ENCODE measurements at places on chromosomes 4 and X. TPM values are rescaled to one million over a fixed set of nuclear protein-coding genes. Genes with fewer than 3 reads are reported as not detected.

DNA sequence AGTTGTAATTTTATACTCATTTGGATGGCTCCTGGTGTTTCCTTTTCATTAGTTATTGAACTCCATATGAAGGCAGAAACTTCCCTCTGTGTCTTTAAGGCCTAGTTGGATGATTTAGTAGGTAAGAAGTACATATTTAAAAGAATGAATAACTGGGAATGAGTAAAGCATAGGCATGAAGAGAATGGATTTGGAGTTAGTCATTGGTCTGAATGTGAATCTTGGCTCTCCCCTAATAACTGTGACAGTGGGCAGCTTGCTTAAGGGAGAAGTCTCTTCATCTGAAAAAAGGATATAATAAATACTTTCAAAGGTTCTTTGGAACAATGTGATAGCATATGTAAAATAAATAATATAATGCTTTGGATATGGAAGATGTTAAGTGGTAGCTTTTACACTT lies 13.2 kb downstream of the SNX25 start:
- peaks cover 9% of the 10 kb centered on the region for H3K4me1 ChIP-seq
- no peaks in the 10 kb centered on the region for H3K36me3 ChIP-seq
- H3K27ac ChIP-seq: no peak overlapping the region
- DNase-seq: no peak

The POU4F2 gene
- total RNA-seq: not detected

DNA sequence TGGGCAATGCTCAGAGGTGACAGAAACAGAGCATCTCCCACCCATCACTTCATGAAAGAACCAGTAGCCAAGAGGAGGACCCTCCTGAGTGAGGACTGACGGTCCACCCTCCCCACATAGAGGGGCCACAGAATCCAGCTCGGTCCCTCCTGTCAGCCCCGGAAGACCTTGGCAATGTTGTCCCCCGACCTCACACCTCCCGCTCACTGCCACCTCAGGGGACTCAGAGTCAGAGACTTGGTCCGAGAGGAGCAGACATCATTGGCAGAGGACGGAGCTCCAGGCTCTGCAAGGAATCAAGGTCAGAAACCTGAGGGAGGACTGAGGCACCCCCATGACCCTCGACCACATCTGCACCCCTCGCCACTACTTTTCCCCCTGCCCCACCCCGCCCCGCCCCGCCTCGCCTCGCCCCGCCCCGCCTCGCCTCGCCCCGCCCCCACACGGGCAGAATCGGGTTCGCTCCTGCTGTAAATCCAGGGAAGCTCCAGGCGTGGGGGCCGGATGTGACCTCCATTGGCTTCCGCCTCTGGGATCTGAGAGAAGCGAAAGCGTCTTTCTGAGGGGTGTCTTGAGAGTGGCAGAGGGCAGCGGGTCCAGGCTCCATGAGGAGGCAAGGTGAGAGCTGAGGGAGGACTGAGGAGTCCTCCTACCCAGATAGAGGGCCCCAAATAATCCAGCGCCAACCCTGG lies at the start of gene MAGEA11:
Gene MAGEA11 (plus strand): TSS at position 516 of the 692 bp plus-strand sequence. CDS start 1,100 bp downstream, outside the sequence.
- no peaks in the 10 kb centered on the region for H3K36me3 ChIP-seq
- H3K4me1 ChIP-seq: no peaks in the 10 kb centered on the region
- no peak for DNase-seq
- H3K4me3 ChIP-seq: no peak within 1 kb of the TSS
- H3K27me3 ChIP-seq: no peaks in the 10 kb centered on the region

- no peak overlapping the region for H3K4me3 ChIP-seq
- H3K36me3 ChIP-seq: no peaks in the 10 kb centered on the region
- H3K27ac ChIP-seq: peak overlapping the region; percentile 79
- no peaks in the 10 kb centered on the region for H3K27me3 ChIP-seq
- peaks cover 19% of the 10 kb centered on the region for H3K4me1 ChIP-seq
Observed at GRCh38 chr4:6943012-6943884, 33.6 kb downstream of the TBC1D14 start.

The OTUD6A gene
- total RNA-seq: not detected

GRCh38 chr4:188911199-188911598 lies 772.0 kb downstream of the TRIML1 start:
- no peak overlapping the region for H3K27ac ChIP-seq
- no peaks in the 10 kb centered on the region for H3K4me1 ChIP-seq
- H3K27me3 ChIP-seq: no peaks in the 10 kb centered on the region
- H3K4me3 ChIP-seq: no peak overlapping the region

- H3K27ac ChIP-seq: no peak overlapping the region
- no peak overlapping the region for H3K4me3 ChIP-seq
- H3K4me1 ChIP-seq: no peaks in the 10 kb centered on the region
Observed at GRCh38 chrX:135432881-135433521, 11.3 kb downstream of the SMIM10L2A start.

DNA sequence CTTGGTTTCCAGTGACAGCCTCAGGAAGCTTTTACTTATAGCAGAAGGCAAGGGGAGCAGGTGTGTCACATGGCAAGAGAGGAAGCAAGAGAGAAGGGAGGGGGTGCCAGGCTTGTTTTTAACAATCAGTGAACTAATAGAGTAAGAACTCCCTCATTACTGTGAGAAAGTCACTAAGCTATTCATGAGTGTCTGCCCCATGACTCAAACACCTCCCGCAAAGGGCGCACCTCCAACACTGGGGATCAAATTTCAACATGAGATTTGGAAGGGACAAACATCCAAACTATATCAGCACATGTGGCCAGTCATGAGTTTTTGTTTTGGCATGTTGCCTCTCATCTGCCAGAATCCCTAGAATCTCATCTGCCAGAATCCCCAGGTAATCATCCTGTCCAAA lies 183.5 kb upstream of the C1QTNF7 start:
- H3K4me3 ChIP-seq: no peak overlapping the region
- H3K27me3 ChIP-seq: no peaks in the 10 kb centered on the region
- no peaks in the 10 kb centered on the region for H3K36me3 ChIP-seq
- DNase-seq: no peak
- H3K4me1 ChIP-seq: no peaks in the 10 kb centered on the region

DNA sequence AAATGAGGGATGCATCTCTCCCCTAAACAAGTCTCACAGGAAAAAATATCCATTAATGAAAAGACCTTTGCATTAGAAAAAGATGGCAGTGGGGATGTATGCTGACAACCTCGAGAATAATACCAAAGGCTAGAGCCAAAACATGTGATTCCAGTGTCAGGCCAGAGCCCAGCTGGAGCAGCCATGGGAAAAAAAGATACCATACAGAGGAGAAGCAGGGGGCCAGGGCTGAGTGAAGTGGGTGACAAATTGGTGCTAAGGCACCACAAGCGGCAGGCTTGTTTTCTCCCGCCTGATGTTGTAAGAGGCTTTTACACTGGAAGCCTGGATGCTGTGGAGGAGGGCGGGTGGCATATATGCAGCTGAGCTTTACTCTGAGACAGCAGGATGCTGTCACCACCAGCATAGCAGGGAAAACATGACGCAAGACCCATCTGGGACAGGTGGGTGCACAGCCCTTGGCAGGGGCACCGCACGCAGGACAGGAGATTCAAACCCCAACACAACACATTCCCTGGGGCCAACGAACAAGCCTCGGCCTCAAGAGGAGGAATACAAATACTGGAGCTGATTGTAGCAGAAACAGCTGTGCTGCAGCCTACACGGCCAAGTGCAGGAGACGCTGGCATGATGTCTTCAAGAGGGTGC lies 91.9 kb downstream of the TSPAN5 start:
- no peaks in the 10 kb centered on the region for H3K27me3 ChIP-seq
- no peak overlapping the region for H3K27ac ChIP-seq
- H3K36me3 ChIP-seq: no peaks in the 10 kb centered on the region
- no peaks in the 10 kb centered on the region for H3K4me1 ChIP-seq
- H3K4me3 ChIP-seq: no peak overlapping the region
- DNase-seq: no peak

GRCh38 chr4:88796545-88796944 lies 98.9 kb upstream of the NAP1L5 start:
- no peaks in the 10 kb centered on the region for H3K27me3 ChIP-seq
- DNase-seq: no peak
- H3K36me3 ChIP-seq: no peaks in the 10 kb centered on the region
- no peak overlapping the region for H3K27ac ChIP-seq
- H3K4me1 ChIP-seq: no peaks in the 10 kb centered on the region

GRCh38 chr4:74428276-74428675 lies 16.7 kb upstream of the AREG start:
- H3K4me3 ChIP-seq: no peak overlapping the region
- DNase-seq: no peak
- H3K27me3 ChIP-seq: no peaks in the 10 kb centered on the region
- no peak overlapping the region for H3K27ac ChIP-seq
- H3K4me1 ChIP-seq: no peaks in the 10 kb centered on the region

GRCh38 chr4:43394976-43395375 lies 502.5 kb downstream of the GRXCR1 start:
- H3K27me3 ChIP-seq: no peaks in the 10 kb centered on the region
- no peaks in the 10 kb centered on the region for H3K4me1 ChIP-seq
- H3K4me3 ChIP-seq: no peak overlapping the region
- DNase-seq: no peak
- H3K36me3 ChIP-seq: no peaks in the 10 kb centered on the region
- H3K27ac ChIP-seq: no peak overlapping the region

- no peak overlapping the region for H3K4me3 ChIP-seq
- H3K27ac ChIP-seq: no peak overlapping the region
- peaks cover 5% of the 10 kb centered on the region for H3K27me3 ChIP-seq
- no peaks in the 10 kb centered on the region for H3K36me3 ChIP-seq
- no peaks in the 10 kb centered on the region for H3K4me1 ChIP-seq
Observed at GRCh38 chrX:2811271-2811670, 17.5 kb upstream of the GYG2 start.

DNA sequence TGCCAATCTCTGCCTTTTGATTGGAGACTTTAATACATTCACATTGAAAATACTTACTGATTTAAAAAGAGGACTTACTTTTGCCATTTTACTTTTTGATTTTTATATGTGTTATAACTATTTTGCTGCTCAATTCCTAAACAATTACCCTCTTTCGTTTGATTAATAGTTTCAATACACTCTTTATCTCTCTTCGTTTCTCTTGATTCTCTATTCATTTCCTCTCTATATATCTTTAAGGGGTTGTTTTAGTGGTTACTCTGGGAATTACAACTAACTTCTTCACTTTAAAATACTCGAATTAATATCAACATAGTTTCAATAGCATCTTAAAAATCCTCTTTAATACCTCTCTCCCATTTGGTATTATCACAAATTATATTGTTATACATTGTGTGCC lies 116.6 kb downstream of the PTCHD1 start:
- H3K27ac ChIP-seq: no peak overlapping the region
- H3K4me3 ChIP-seq: no peak overlapping the region
- H3K36me3 ChIP-seq: no peaks in the 10 kb centered on the region
- no peaks in the 10 kb centered on the region for H3K27me3 ChIP-seq
- DNase-seq: no peak

GRCh38 chr4:44493924-44494323 lies 45.3 kb upstream of the KCTD8 start:
- H3K27ac ChIP-seq: no peak overlapping the region
- peak; percentile 21 for DNase-seq
- no peaks in the 10 kb centered on the region for H3K27me3 ChIP-seq

- H3K4me3 ChIP-seq: no peak overlapping the region
- DNase-seq: no peak
- H3K27me3 ChIP-seq: no peaks in the 10 kb centered on the region
- no peaks in the 10 kb centered on the region for H3K36me3 ChIP-seq
Observed at GRCh38 chr4:2091990-2092668, 33.0 kb downstream of the NAT8L start.

DNA sequence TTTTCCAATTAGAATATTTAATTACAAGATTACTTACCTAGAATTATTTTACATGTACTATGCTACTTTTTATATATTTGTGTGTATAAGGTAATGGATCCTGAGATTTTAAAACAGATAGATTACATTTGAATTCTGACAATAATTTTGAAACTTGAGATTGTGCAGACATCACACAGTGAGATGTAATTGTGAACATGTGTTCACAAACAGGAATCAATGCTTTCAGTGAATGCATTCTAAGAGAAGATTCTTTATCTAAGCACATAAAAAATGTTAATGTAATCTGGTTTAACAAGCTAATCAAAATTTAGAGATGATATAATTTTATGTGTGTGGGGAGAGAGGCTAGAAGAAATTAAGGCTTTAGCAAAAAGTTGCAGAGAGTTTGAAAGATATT lies 1925.5 kb downstream of the ARAP2 start:
- H3K27me3 ChIP-seq: no peaks in the 10 kb centered on the region
- H3K27ac ChIP-seq: no peak overlapping the region
- no peaks in the 10 kb centered on the region for H3K4me1 ChIP-seq
- H3K36me3 ChIP-seq: no peaks in the 10 kb centered on the region
- no peak overlapping the region for H3K4me3 ChIP-seq

- no peak overlapping the region for H3K27ac ChIP-seq
- H3K4me1 ChIP-seq: no peaks in the 10 kb centered on the region
- DNase-seq: no peak
- no peaks in the 10 kb centered on the region for H3K27me3 ChIP-seq
- H3K4me3 ChIP-seq: no peak overlapping the region
- H3K36me3 ChIP-seq: no peaks in the 10 kb centered on the region
Observed at GRCh38 chr4:35164063-35164462, 1080.3 kb downstream of the ARAP2 start.

DNA sequence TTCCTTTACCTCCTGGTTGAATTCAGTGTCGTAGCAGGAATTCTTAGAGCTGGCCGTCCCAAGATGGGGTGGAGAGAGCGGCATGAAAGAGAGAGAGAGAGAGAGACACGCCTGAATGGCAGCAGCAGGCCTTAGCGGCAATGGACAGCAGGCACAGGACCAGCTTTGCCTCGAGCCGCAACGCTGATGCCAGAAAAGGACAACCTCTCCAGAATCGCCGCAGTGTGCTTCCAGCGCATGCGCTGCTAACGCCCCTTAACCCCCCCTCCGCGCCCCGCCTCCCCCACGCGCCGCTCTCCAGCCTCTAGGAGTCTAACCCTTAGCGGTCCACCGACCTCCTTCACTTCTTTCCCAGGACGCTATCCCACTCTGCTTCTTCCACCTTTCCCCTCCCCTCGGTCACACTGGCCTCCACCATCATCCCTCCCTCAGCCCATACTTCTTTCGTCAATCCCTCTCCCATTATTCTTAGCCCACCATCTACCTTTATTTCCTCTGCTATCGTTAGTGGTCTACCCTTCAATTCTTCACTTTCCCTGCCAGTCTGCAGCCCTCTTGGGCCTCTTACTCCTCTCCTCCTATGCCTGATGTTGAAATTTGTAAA lies 10.5 kb upstream of the ZCCHC13 start:
- H3K27ac ChIP-seq: peak overlapping the region; percentile 87
- DNase-seq: peak; percentile 86
- H3K4me3 ChIP-seq: peak overlapping the region; percentile 97
- H3K27me3 ChIP-seq: no peaks in the 10 kb centered on the region
- no peaks in the 10 kb centered on the region for H3K36me3 ChIP-seq

DNA sequence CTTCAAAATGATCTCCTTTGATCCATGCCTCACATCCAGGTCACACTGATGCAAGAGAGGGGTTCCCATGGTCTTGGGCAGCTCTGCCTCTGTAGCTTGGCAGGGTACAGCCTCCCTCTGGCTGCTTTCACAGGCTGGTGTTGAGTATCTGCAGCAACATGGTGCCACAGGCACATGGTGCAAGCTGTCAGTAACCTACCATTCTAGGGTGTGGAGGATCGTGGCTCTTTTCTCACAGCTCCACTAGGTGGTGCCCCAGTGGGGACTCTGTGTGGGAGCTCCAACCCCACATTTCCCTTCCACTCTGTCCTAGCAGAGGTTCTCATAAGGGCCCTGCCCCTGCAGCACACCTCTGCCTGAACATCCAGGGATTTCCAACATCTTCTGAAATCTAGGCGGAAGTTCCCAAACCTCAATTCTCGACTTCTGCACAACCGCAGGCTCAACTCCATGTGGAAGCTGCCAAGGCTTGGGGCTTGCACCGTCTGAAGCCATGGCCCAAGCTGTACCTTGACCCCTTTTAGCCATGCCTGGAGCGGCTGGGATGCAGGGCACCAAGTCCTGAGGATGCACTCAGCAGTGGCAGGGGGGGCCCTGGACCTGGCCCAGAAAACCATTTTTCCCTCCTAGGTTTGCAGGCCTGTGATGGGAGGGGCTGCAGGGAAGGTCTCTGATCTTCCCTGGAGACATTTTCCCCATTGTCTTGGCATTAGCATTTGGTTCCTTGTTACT lies 137.8 kb upstream of the NUDT6 start:
- no peaks in the 10 kb centered on the region for H3K36me3 ChIP-seq
- H3K4me1 ChIP-seq: no peaks in the 10 kb centered on the region
- H3K4me3 ChIP-seq: no peak overlapping the region
